NCI-H1436 (cell line): ENCODE measurements at places on chromosomes 2 and 18.

- DNase-seq, result no peak
These were observed 189.1 kb downstream of the UBE2E3 start for GRCh38 chr2:181169503-181169902.

- DNase-seq, result peak; percentile 74
These were observed 323.4 kb upstream of the SLC14A2 start for GRCh38 chr18:45291621-45292615.

DNA sequence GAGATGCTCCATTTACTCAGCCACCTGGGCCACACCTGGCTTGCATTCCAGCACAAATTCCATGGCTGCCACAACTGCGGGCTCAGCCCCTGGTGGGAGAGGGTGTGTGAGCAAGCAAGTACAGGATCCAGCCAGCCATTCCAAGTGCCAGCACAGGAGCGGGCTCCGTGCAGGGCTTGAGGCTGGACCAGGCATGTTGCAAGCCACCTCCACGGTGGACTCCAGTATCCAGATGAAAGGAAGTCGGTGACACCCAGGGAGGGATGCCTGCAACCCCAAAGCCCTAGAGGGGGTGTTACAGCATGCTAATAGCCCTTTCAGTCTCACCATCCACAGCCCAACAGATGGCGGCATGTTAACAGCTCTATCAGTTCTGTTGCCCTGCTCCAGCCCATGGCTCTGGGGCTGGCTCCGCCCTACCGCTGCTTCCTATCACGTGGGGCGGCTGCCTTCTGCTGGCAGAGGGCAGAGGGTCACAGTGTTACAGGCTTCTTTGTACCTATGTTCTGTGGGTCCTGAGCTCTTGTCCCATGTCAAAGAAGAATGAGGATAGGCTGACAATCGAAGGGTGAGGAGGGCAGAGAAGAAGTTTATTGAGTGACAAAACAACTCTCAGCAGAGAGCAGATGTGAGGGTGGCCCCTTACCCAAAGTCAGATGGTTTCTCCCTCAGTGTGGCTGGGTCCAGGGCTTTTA is 11.7 kb upstream of the GORASP2 start:
- no peak for DNase-seq

GRCh38 chr2:145028101-145028920 is 508.4 kb upstream of the ZEB2 start:
- peak; percentile 15 for DNase-seq

DNA sequence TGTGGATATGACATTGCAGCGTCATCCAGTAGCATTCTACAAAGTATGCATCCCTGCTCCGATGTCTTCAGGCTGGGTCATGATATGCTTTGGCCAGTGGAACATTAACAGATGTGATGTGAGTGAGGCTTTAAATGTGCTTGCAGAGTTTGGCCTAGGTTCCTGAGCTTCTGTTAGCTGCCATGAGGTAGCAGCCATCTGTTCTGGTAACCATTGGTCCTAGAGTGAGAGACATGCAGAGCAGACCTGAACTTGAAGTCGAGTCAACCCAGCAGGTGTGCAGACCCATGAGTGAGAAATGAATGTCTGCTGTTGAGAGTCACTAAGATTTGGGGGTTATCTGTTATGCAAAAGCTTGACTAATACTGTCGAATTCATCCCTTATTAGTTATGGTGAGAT is 73.8 kb upstream of the NABP1 start:
- no peak for DNase-seq

DNA sequence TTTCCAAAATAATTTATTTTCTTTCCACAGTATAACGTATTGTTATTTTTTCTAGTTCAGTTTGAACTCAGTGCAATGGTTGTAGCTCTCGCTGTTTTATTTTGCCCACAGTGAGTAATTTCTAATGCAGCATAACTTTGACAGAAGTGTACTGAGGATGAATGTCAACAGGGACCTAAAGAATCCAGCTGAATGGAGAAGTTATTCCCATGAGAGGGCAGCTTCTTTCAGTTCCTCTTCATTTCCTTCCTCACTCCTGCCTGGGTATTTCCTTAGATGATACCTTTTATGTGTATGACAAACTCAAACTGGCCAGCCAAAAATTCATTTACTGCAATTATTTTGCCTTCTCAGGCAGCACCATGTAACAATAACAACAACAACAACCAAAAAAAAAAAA is 1223.1 kb upstream of the ZEB2 start:
- DNase-seq, result no peak

DNA sequence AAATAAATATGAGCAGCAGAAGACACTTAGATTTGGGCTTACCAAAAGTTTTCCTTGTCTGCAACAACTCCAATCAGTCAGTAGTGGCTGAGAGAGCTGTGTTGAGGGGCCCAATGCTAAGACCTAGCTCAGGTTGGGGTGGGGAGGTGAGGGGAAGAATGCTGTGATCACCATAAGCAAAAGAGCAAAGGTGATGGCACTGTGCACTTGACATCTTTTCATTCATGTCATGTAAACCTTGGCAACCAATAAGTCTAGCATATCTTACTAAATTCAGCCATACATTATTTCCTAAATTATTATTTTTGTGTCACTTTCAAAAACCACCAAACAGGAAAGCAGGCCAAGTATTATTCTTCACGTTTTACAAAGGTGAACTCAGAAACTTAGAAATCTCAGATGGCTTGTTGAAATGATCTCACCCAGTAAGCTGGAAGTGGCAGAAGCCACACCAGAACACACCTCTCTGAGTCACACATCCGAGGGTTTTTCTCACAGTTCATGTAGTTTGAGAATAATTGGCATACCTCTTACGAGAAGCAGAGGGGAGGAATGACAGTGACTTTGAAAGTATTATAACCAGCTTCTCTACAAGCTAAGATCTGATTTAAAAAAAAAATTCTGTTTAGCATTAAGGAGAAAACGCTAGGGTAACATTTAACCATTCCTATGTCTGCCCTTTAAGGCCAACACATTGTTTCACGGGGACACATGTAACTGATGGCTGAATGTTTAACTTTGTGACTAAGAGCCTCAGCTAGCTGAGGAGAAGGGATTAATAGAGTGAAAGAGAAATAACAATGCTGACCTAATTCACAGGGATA is 43.3 kb upstream of the SETBP1 start:
- no peak for DNase-seq

- no peak for DNase-seq
These were observed 65.1 kb downstream of the INPP4A start for GRCh38 chr2:98509542-98510321.

DNA sequence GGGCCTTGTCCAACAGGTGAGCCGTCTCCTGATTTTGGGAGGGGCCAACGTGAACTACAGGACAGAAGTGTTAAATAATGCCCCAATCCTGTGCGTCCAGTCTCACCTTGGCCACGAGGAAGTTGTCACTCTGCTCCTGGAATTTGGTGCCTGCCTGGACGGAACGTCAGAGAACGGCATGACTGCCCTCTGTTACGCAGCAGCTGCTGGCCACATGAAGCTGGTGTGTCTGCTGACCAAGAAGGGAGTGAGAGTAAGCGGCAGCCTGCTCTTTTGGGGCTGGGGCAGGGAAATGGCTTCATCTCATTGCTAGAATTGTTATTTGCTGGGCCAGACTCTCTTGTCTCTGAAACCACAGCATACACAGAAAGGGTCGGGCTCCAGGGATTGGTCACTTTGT is 92.3 kb downstream of the WDSUB1 start:
- no peak for DNase-seq

DNA sequence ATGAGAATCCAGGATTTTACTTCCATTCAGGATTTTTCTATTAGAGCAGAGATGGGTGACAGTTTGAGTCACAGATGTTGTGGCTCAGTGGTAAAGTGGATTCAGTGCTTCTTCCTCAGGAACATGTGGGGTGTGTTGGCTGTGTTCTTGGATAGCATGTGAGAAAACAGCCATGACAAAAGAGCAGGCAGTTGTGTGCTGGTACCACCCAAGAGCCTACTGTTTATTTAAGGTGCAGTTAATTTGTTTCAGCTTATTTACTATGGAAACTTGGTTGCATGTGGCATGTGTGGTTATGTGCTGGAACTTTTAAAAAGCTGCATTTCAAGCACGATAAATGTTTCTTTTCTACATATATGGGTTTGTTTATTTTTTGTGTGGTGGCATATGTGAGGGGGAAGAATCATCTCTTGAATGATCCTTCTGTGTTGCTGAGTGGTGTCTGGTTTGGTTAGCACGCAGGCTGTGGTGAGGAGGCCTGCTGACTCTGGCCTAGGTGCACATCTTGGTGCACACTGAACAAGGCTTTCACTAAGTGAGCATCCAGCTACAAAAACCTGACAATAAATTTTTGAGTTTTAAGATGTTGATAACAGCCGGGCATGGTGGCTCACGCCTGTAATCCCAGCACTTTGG is 67.3 kb downstream of the SPTBN1 start:
- no peak for DNase-seq

- no peak for DNase-seq
These were observed 242.6 kb downstream of the SLC4A3 start for GRCh38 chr2:219870041-219870440.

GRCh38 chr2:85380048-85380447 is 25.5 kb downstream of the ELMOD3 start:
- DNase-seq, result no peak

- DNase-seq, result no peak
These were observed 110.1 kb downstream of the MCFD2 start for GRCh38 chr2:46805401-46805951.

- DNase-seq, result no peak
These were observed 768.2 kb downstream of the NRXN1 start for GRCh38 chr2:50263728-50264127.

GRCh38 chr18:35695384-35695783 is 113.8 kb downstream of the GALNT1 start:
- no peak for DNase-seq

DNA sequence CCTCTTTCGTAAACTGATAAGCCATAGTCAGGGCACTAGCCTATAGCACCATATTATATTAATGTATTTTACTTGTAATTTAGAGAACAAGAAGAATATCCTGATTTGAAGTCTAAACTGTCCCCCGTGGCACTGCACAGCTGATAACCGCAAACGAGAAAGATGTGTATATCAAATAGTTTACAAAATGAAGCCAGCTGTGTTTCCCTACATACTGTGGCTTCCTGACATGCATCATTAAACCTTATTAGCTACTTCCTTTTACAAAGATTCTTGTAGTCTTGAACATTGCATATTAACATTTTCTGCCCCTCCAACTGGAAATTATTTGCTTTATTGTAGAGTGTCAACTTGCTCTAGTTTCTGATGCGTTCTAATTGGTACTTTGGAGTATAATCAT is 153.5 kb upstream of the NFATC1 start:
- no peak for DNase-seq

GRCh38 chr2:230435431-230435830 is 19.4 kb downstream of the SP100 start:
- DNase-seq, result no peak

- no peak for DNase-seq
These were observed 221.4 kb upstream of the TRIB2 start for GRCh38 chr2:12495247-12495868.

DNA sequence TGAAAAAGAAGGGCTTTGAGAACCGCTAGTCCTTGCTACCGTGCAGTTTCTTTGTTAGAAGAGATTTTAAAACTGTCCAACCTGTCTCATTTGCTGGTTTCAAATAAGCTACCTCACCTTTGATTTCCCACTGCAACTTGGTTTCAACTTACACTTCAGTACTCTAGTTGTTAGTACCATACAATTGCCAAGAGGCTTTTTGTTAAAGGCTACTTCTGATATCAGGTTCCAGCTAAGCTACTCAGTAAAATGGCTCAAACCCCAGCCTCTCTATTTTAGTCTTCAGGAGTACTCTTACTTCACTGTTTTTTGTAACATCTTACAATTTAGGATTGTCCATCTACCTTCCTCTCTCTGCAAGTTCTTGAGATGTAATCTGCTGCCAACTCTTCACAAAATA is 91.6 kb downstream of the INO80D start:
- peak; percentile 52 for DNase-seq

- DNase-seq, result no peak
These were observed 491.4 kb upstream of the CRIM1 start for GRCh38 chr2:35864141-35864540.

GRCh38 chr2:165414187-165414586 is 55.3 kb upstream of the CSRNP3 start:
- DNase-seq, result no peak

- no peak for DNase-seq
These were observed 153.0 kb downstream of the NRP2 start for GRCh38 chr2:205835251-205835791.

DNA sequence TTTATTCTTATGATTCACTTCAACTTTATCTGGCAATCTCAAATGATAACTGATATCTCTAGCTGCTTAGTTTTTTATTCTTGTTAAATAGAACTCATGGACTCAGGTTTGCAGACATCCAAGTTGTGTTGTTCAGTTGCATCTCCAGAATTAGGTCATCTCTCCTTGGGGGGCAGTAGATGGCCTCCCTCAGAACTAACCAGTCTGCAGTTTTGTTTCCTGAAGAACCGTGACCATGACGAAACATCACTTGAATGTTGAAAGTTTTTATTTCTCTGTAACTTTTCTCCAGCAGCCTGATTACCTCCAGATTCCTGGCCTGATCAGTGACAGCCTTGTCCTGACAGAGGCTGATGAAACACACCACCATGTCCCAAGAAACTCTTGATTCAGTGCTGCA is 321.5 kb downstream of the GALNT13 start:
- no peak for DNase-seq

- DNase-seq, result no peak
These were observed 138.3 kb upstream of the STK17B start for GRCh38 chr2:196309691-196310090.

DNA sequence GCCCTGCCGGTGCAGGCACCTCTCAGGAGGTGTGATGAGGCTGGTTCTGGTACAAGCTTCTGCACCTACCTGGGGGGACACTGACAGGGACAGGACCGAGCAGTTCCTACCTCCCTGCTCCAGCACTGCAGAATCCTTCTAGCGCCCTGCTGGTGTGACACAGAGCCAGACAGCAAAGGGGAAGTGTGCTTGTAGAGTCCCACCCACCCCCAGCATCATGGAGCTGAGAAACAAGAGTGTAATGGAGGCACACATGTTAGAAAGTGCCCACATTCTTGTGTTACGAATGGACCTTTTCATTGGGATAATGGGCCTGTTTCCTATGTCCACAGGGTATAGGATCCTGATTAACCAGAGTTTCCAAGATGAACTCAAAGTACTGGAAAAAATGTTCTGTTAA is 38.3 kb downstream of the OXER1 start:
- no peak for DNase-seq
